NCI-H2081 treated with DMSO at 0.1 percent for 48 hours (cell line): ENCODE measurements at places on chromosomes 3 and 15.

- no peak for DNase-seq
Observed at GRCh38 chr3:57046101-57046765, 14.2 kb upstream of the SPATA12 start.

DNA sequence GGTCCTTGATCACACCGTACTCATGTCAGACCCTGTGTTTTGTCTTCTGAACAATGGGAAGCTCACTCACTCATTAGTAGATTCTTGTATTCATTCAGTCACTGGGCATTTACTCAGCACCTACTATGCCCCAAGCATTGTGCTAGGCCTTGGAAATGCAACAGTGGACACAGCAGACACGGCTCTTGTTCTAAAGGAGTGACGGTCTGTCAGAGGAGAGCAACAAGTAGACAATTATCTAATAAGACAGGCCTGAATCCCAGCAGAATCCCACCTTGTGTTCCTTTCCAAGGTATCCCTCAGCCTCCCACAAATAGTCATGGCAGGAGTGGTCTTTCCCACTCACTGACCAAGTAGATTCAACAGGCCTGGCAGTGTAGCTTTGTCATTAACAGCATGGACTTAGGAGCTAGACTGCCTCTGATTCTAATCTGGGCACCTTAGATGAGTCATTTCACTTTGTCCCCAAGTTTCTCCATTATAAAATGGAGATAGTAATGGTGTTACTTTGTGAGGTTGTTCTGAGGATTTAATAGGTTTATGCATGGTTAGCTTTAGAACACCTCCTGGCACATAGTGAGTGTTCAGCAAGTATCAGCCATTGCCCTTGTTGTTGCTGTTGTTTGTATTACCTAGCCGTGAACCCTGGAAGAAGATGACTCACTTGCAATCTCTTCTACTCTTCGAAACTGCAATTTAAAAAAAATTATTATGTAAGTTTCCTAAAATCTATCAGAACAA lies 69.1 kb downstream of the SSUH2 start:
- DNase-seq, result no peak

GRCh38 chr15:70044168-70044567 lies 53.5 kb downstream of the TLE3 start:
- DNase-seq, result no peak

DNA sequence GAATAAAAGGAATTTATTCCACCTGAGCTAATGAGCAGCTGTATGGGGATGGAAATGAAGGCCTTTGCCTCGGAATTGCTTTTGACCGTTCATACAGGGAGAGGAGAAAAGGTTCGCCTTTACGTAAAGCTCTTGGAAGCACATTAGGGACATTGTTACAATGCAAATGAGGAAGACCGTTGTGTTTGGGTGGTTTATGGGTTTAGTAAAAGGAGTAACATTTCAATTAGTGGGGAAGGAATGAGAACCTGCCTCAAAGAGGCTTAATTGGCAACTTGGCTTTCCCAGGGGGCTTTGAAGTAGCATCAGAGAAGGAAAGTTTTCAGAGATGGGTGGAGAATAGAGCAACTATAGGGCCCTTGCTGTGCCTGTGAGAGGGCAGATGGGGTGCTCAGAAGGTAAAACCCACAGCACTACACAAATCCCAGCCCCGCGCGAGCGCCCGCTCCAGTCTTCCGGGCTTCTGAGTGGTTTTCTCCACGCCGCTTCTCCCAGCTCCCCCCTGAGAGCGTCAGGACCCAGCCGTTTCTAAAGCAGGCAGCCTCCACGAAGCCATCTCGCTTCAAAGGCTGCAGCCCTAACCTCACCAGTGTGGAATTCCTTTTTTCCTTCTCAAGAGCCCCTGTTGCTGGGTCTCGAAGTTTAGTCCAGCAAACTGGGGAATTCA lies 192.0 kb upstream of the HES1 start:
- no peak for DNase-seq

GRCh38 chr3:105564546-105565288 lies 198.0 kb downstream of the ALCAM start:
- DNase-seq, result no peak

DNA sequence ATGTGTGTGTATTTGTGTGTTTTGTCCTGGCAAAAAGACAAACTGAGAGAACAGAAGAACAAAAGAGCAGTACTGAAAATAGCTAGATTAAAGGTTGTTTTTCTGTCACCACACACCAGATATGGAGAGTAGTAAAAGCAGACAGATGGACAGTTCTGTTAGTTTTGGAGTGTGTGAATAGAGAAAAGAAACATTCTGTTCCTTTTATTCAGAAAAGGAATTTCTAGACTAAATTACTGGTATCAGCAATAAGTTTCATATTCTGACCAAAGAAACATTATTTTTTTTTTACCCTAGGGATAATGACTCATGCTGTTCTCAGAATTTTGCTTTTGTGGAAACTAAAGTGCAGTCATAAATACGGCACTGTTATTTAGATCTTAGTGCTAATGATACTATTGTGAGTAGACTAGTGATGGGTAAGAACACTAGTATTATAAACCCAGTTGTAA lies 32.9 kb downstream of the PIK3CA start:
- no peak for DNase-seq

DNA sequence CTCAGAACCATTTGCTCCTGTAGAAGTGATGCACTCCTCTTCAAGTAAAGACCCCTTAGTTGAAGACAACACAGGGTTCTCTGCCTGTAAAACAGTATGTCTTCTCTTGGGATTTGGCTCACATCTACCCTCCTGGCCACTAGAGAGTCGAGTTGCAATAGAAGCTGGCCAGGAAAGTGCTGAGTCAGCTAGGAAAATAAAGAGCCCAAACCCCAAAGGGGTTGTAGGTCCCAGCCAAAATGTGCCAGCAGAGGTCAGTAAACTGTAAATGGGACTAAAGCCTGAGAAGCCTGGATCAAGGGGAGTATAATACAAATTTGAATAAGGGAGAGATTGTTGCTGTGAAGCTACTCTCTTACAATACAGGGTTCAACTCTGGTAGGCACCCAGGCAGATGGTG lies 37.2 kb upstream of the THBS1 start:
- DNase-seq, result no peak

GRCh38 chr3:42701371-42702065 lies 1.1 kb downstream of the HHATL start:
- no peak for DNase-seq

DNA sequence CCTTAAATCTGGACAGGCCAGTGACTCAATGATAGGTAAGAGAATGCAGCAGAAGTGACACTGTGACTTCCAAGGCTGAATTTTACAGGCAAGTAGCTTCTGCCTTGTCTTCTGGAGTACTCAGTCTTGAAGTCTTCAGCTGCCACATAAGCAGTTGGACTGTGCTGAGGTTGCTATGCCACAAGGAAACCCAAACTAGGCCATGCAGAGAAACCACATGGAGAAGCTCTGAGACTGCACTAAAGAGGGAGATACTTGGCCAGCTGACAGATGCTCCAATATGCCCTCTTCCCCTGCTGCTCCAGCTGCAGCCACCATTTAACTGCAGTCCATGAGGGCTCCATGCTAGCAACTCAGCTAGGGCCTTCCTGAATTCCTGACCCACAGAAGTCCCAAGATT lies 119.4 kb upstream of the GADL1 start:
- DNase-seq, result no peak

- no peak for DNase-seq
Observed at GRCh38 chr15:95290176-95290974, 1040.1 kb upstream of the NR2F2 start.

GRCh38 chr3:136844724-136845123 lies 17.3 kb upstream of the NCK1 start:
- no peak for DNase-seq

GRCh38 chr3:2198776-2199279 lies 100.2 kb downstream of the CNTN4 start:
- no peak for DNase-seq

- no peak for DNase-seq
Observed at GRCh38 chr15:88636050-88636449, 2.8 kb upstream of the ISG20 start.

- no peak for DNase-seq
Observed at GRCh38 chr15:62275831-62276230, 110.7 kb upstream of the C2CD4B start.

- DNase-seq, result no peak
Observed at GRCh38 chr3:11593318-11594034, 50.2 kb downstream of the VGLL4 start.

GRCh38 chr15:60660290-60661051 lies 181.5 kb upstream of the ICE2 start:
- DNase-seq, result no peak

DNA sequence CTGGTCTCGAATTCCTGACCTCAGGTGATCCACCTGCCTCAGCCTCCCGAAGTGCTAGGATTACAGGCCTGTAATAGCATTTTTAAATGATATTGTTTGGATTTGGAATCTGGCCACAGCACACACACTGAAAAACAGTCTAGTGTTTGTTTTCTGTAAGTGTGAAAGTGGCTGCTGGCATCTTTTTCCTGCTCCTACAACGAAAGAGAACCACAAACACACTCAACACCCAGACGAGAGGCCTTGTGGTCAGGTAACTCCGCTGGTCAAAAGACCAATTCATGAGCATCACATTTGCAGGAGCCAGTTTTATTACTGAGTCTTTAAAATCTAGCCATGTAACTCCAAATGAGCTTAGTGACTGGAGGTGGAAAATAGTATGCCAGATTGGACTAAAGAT lies 50.2 kb downstream of the IMPG2 start:
- DNase-seq, result no peak

DNA sequence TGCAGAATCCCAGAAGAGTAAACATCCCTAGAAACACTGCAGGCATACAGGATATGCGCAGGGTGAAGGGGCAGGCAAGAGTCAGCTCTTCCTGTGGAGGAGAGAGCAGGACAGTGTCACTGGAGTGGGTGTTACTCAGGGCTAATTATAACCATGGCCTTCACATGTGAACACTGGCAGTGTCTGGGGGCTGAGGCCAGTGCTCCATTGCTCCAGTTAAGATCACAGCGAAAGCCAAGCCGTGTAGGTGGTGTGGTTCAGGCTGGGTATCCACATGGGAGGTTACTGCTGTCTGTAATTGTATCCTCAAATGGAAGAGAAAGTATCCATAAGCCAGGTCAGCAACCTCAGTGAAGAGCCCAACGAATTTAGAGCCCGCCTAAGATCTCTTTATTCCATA lies 84.6 kb downstream of the MESD start:
- DNase-seq, result no peak

DNA sequence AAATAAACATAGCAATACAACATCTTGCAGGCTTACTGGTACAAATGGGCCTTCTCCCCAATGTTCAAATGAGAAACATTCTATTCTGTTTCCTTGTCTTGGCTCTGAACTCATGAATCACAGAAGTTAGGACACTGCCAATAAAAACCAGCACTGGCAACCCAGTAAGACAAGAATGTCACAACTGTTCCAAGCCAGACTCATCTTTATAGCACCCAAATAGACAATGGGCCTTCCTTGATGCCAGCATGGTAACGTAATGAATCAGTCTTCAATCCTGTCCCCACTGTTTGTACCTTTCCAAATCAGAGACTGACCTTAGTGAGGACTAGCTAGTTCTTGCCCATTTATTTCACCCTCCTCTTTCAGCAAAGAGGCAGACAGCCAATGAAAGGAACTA lies 14.1 kb upstream of the RPS17 start:
- no peak for DNase-seq

DNA sequence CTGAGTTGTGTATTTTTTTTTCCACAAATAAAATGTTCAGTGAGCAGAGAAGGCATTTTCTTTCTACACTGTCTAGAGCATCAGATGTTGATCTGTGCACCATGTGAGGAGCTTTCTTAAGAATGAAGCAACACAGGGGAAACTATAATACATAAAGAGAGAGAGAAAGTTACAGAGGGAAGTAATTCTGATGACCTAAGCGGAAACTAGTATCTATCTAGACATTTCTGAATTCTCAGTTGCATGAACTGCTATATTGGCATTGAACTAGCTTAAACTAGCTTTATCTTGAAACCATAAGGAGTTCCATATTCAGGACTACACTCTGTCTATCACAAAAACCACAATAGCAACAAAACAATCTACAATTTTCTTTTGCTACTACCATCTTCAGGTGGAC lies 822.4 kb downstream of the VGLL3 start:
- no peak for DNase-seq

GRCh38 chr3:31947671-31948091 lies 33.4 kb downstream of the OSBPL10 start:
- no peak for DNase-seq

DNA sequence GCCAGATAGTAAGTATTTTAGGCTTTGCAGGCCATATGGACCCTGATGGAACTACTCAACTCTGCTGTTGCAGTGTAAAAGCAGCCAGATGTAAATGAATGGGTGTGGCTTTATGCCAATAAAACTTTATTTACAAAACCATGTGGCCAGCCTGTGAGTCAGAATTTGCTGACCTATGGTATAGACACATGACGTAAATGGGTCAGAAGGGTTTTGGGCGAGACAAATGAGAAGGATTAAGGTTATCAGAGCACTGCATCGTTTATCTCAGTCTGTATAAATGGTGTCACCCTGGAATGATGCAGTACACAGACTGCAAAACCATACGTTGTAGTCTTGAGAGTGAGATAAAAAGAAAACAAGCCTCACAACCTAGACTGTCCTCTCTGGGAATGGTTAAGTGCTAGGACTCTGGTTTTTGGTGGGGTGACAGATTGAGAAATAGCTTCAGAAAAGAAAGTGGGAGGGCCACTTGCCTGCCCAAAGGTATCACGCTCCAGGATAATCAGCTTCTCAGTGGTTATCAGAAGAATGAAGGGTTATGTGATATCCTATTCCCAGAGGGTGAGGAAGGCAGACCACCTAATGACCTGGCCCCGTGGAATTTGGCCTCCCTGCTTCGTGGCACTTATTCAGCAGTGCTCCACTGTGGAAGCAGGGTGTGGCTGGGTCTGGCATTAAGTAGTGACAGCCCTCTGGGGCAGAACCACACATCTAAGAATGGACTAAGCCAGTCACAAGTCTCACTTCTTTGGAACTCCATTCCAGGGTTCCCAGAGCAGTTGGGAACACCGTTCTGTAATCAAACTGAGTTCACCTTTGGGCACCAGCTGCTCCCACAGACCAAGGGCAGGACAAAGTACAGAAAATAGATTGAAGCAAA lies 46.1 kb downstream of the ABHD5 start:
- DNase-seq, result no peak
